DMS53 (cell line): ENCODE measurements at places on chromosomes 16 and 17.

DNA sequence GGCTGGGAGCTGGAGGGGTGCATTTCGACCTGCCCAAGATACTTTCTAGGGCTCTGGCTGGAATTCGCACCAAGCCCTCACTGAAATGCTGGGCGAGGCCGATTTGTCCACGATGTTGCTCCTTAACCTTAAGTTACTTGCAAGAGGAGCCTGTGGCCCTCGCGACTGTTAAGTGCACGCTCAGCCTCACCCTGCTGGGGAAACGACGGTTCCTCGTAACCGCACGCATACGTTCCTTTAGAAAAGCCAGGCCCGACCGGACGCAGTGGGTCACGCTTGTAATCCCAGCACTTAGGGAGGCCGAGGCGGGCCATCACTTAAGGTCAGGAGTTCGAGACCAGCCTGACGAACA lies 607 bp upstream of the NCOR1 start:
- peak; percentile 89 for DNase-seq

DNA sequence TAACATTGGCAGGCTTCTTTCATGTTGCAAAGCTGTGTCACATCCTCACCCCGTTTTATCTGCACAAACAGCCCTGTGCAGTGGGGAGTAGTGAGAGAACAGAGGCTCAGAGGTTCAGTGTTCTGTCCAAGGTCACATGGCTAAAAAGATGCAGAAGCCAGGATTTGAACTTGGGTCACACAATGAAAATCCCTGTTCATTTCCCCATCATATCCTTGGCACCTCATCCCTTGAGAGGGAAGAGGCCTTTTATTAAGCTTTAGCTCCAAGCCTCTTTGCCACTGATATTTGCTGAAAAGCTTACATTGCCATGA lies 106.6 kb downstream of the AMFR start:
- no peak for DNase-seq

DNA sequence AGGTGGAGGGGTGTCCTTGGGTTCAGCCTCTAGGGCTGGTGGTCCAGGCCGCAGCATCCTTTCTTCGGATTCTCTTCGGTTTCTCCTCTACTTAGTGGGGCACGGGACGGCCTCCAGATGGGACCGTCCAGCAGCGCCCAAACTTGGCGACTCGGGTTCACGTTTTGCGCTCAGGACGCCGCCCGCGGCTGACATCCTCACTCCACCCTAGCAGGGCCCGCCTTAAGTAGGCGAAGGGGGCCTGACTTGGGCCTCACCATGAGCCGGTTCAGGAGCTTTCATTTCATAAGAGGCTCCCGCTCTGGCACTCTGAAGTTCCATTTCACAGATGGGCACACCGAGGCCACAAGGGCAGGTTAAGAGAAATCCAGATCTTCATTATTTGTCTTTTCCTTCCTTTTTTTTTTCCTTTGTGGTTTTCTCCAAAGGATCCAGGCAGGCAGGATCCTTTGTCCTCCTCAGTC lies 141.2 kb downstream of the SEC14L1 start:
- peak; percentile 50 for DNase-seq

DNA sequence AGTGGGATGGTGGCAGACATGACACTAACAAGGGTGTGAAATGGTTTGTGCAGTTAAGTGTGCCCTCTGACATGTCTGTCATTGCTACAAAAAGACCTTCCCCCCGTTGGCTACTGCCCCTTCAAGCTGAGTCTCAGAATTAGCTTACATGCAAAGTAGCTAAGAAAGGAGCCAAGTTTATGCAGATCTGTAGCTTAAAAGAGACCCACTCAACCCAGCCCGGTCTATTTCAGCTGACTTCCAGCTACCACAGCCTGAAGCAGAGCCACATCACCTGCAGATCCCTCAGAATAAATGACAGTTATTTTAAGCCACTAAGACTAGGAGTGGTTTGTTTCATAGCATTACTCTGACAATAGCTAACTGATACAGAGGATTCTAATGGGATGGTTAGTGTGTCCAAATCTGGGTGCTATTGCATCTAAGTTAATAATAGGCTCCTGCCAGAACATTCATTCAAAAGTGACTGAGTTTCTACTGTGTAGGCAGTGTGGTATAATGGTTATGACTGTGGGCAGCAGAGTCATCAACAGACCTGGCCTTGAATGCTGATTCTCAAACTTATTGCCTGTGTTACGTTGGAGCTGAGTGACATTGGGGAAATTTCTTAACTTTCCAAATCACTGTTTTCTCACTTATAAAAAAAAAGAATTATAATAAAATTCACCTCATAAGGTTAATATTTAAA lies 11.7 kb downstream of the C17orf67 start:
- no peak for DNase-seq

- DNase-seq = peak; percentile 25
These were observed 56.7 kb downstream of the GRB7 start for GRCh38 chr17:39794249-39794970.

DNA sequence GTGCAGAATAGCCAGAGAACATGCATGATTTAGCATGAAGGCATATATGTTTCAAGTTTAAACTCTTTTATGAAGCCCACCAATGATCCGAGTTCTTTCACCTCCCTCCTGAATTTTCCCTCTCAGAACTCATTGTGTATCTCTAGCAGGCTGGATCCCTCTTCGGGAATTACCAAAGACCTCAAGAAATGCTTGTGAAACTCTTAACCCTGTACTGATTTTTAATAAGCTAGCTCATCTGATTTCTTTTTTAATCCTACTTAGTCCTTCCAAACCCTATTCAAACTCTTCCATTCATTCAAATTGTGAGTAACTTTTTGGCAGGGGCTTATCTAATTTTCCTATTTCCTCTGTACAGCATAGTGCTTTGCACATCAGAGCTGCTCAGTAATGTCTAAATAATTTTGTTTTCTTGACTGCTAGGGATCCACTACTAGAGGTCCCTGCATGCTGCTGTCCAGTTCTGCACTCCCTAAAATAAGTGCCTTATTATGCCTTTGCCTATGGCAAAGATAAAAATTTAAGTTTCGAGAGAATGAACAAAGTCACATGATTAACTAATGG lies 723.8 kb downstream of the CDH11 start:
- DNase-seq = no peak

- DNase-seq = no peak
These were observed 148.1 kb upstream of the MAF start for GRCh38 chr16:79748629-79749028.

- DNase-seq = no peak
These were observed 7.6 kb downstream of the IFT20 start for GRCh38 chr17:28327709-28328108.

- DNase-seq = no peak
These were observed 113.1 kb downstream of the SNX29 start for GRCh38 chr16:12089492-12090150.

- DNase-seq = peak; percentile 43
These were observed 61.2 kb downstream of the MEAK7 start for GRCh38 chr16:84443166-84443802.

GRCh38 chr17:2803971-2804370 lies 7.7 kb downstream of the RAP1GAP2 start:
- no peak for DNase-seq

DNA sequence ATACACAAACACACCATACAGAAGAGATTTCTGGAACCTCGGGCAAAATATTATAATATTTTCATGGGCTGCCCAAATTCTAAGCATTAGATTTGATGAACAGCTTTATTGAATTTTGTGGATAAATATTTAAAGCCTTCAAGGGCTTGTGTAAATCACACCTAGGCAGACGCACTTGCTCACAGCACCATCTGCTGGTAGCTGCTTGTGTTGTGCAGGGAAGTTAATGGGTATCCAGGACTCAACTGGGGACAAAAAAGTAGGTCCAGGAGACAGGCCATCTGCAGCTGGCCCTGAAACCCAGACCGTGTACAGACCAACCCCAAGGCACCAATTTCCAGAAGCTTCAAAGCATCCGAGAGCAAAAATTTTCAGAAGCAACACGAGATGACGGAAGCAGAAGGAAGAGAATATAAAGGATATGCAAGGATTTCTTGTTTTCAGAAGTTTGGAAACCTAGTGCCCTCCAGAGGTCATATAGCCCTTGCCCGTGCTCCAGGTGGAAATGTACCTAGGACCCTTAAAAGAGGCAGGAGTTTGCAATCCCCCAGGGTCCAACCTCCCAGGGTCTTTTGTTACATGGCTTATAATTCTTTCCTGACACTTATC lies 140.0 kb downstream of the CHD9NB start:
- peak; percentile 87 for DNase-seq
